ENCODE measurements at places on chromosomes 2 and 18.

GRCh38 chr2:45343251-45344017 is 267.6 kb downstream of the SRBD1 start:
- no peak for DNase-seq

- DNase-seq: no peak
Measured at GRCh38 chr18:39951142-39951720, 2003.8 kb upstream of the PIK3C3 start.

DNA sequence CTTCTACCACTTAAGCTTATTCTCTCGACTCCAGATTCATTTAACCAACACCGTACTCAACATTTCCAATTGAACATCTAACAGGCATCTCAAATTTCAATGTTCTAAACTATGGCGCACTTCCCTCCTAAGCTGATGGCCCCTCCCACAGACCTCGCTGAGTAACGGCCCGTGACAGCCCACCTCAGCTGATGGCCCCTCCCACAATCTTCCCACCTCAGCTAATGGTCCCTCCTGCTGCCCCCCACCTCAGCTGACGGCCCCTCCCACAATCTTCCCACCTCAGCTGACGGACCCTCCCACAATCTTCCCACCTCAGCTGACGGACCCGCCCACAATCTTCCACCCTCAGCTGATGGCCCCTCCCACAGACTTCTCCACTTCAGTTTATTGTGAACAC is 57.1 kb upstream of the TSPYL6 start:
- DNase-seq: no peak

DNA sequence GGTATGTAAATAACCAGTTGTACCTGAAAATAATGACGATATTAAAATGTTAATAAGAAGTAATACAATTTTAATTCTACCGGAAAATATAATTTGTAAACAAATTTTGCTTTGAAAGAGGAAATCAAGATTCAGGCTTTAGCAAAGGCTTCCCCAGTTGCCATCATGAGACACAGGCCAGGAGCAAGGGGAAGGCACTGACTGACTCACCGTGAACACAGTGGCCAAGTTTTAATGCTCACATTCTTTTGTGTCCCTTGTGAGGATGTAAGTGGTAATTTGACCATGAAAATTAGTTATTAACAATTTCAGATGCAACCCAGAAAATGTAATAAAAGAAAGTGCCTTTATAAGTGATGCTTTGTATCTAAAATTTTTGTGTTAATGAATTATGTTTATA is 164.1 kb downstream of the GREB1L start:
- no peak for DNase-seq

DNA sequence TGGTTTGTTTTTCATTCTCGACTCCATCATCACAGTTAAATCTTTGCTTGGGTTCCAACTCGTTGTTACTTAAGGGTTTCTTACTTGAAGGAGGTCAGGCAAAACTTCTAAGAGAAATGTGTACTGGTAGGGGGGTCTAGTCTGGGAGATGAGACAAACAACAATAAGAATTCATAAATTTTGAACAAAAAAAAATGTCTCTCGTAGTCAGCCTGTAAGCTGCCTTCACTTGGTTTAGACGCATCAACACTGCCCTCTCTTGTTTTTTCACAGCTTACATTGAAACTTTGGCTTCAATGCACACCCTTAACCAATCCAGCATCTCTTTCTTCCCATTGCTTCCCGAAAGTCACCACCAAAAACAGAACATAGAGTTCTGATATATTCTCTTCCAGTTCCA is 576.4 kb upstream of the PIK3C3 start:
- DNase-seq: peak; percentile 46

GRCh38 chr2:56309626-56310170 is 125.9 kb downstream of the CCDC85A start:
- DNase-seq: no peak

- no peak for DNase-seq
Measured at GRCh38 chr18:6203791-6204190, 210.9 kb downstream of the L3MBTL4 start.

GRCh38 chr18:58143386-58143785 is 99.4 kb downstream of the NEDD4L start:
- DNase-seq: peak; percentile 74

GRCh38 chr2:175005733-175006264 is 618 bp upstream of the CHN1 start:
- DNase-seq: no peak

GRCh38 chr2:10811517-10811916 is 1.1 kb downstream of the PDIA6 start:
- DNase-seq: no peak

GRCh38 chr2:79695248-79695647 is 182.4 kb downstream of the CTNNA2 start:
- no peak for DNase-seq

- DNase-seq: no peak
Measured at GRCh38 chr2:96111823-96112500, 4.4 kb downstream of the ADRA2B start.

- DNase-seq: no peak
Measured at GRCh38 chr2:162091325-162092007, 17.5 kb upstream of the DPP4 start.

DNA sequence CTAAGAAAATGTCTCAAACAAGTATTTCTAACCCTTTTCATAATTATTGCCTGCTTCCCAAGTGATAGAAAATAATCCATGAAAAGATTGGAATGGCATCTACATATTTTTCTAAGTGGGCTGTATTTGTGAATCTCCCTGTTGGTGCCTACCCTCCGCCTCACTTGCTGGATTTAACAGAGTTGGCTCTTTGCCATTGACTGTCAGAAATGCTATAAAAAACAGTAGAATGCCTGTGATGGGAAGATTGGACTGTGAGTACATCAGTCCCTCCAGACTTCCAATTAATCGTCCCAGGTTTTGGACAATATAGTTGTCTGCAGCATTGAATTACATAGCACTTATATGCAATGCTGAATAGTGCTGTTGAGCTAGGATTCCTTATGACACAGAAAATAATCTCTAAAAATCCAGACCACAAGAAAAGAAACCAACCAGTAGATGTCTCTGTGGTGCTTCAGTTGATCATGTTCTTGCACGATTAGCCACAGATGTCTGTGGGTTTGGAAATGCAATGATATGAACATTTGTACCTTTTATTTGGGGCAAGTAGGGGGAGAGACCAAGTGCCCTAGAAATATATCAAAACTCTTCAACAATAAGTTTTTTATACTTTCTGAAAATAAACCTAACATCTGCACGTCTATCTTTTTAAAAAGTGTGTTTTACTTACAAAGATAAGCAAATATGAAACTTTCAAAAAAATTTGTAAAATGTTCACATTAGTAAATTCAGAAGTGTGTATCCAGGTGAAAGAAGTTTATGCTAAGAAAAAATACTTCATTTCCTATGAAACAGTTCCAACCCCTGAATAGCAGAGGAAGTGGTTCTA is 88.5 kb downstream of the DYNAP start:
- peak; percentile 67 for DNase-seq

- DNase-seq: no peak
Measured at GRCh38 chr2:189570570-189571031, 10.0 kb downstream of the SLC40A1 start.

GRCh38 chr2:199818026-199818425 is 33.0 kb downstream of the FTCDNL1 start:
- DNase-seq: no peak

GRCh38 chr2:236997069-236997715 is 88.5 kb upstream of the COPS8 start:
- no peak for DNase-seq

DNA sequence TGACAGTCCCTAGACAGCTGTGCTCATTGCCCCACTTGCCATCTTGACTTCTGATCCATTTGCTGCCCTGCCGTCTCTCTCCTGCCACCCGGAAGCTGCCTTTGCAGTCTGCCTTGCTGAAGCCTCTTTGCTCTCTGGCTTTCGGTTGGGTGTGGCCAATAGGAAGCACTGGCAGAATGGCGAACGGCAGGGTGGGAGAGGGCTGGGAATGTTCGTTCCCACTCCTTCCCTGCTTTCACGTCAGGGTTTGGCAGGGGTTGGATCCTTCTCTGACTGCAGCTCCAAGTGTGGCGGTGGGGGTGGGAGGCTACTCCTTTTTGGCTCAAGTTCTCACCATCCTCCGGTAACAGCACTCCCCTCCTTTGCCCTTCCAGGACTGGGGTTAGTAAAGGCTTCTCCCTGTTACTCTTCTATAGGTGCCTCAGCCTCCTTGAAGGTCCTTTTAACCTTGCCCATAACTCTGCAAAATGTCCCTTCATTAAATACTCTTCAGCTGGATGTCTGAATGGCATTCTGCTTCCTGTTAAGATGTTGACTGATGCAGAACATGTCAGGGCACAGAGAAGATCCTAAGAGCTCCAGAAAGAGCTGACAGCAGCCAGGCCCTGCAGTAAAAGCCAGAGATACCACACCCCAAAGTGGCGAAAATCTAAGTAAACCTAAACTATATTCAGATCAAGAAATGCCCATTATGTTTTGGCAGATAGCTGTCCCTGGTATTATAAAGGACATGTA is 299.7 kb downstream of the CDCA7 start:
- no peak for DNase-seq

DNA sequence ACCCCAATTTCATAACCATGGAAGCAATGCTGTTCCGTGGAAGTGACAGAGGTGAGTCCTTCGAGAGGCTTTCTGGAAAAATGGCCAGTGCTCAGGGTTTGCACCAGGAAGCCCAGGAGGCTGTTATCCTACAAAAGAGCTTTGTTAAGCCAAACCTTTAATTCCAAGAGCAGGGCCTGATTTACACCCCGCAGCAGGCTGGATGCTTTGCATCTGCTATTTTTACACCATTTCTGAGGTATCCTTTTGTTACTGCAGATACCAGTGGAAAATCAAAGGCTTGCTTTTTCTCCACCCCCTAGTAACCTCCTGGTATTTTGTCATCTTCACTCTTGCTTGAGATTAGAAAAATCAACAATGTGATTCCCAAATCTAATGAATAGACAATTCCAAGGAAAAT is 380.6 kb downstream of the SOX11 start:
- DNase-seq: no peak

GRCh38 chr2:58291726-58292438 is 50.8 kb upstream of the FANCL start:
- no peak for DNase-seq

DNA sequence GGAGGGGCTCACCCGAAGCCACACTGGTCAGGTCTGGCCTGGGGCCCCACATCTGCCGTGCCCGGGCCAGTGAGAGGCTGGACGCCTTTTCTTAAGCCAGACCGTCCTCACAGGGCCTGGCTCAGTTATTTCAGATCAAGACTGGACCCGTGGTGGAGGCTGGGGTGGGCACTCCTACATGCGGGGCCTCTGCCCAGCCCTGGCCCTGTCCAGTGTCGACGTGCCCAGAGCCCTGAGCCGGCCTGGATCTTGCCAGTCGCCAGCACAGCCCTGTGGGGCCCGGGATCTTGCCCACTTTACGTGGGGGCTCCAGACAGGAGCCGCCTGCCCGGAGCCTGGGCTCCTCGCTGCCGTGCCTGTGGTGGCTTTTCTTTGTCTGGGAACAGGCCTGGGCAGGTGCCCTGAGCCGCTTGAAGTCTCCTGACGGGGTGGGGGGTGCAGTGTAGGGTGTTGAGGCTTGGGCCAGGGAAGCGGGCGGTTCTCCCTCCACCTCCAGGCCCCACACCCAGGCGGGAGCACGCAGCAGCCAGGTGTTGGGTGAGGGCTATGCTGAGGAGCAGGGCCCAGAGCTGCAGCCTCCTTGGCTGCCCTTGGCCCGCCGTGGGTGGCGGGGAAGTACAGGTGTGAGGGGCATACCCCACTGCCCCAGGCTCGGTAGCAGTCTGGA is 6.0 kb downstream of the GPC1 start:
- DNase-seq: no peak

- DNase-seq: no peak
Measured at GRCh38 chr18:9994026-9994570, 80.3 kb downstream of the VAPA start.

GRCh38 chr2:96819128-96819875 is 3.2 kb downstream of the CNNM3 start:
- DNase-seq: no peak

GRCh38 chr2:167293172-167293781 is 405.0 kb downstream of the XIRP2 start:
- no peak for DNase-seq

DNA sequence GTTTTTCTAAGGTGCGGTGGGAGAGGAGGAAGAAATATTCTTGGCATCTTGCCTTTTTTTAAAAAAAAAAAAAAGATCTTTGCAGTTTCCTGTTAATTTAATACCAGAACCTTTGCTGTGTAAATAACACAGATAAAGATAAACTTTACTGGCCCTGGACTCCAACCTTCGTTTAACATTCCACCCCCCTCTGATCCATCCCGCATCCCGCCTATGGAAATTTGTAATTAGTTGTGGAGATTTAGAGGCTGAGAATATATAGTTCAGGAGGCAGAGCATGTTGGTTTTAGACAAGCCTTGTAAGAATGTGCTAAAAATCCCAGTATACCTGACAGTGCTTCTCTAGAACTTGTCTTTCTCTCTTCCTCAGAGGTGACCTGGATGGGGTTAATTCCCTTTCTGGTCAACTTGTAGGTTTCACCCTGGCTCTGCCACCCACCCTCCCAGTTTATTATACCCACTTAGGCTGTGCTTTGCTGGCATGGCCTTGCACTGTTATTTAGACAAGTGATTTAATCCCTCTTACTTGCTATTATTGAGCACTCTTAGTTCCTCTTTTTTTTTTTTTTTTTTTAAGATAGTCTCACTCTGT is 2.9 kb upstream of the C2orf72 start:
- no peak for DNase-seq

DNA sequence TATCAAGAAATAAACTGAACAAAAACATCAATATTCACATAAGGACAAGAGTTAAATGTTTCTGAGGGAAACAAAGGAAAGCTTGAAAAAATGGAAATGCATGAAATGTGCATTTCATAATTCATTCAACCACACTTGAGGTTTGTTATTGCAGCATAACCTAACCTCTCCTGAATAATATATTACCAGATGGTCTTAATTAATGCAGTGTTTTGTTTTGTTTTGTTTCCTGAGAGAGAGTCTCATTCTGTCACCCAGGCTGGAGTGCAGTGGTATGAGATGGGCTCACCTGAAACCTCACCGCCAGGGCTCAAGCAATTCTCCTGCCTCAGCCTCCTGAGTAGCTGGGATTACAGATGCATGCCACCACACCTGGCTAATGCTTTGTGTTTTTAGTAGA is 139.9 kb upstream of the PIEZO2 start:
- no peak for DNase-seq

DNA sequence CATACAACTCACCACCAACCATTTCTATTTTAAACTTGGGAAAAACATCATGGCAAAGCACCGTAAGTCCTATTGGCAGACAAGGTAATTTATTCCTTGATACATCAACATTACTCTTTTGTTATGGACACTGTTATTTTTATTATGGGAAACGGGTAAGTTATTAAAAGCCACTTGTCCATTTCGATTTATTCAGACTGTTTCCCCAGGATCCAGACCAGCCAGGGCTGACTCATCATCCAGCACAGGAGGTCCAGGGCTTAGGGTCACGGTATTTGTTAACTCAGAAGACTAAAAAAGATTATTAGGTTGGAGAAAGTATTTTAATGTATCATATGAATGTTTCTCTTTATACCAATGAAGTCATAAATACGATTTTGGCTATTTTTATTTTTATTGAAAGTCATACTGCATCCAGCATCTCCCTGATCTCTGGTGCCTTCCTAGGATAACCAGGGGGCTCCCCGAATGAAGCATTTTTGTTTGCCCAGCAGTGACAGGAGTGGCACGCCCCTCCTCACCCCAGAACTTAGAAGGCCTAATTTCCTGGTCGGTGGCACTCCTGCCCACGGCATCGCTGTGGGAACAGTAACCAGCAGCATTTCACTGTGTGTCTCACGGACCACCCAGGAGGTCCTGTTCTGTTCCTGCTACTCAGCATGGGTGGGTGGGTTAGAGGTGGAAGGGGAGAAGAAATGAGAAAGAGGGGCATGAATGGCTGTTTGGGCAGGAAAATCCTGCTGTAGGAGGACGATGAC is 446.1 kb downstream of the EIPR1 start:
- no peak for DNase-seq

Data from right lung (tissue), 10 donors.